Fibroblast of skin of abdomen (primary cell): ENCODE measurements at places on chromosomes 5 and 9.
A peak's percentile ranks its signal among the peaks of the same experiment; 100 is the strongest.

DNA sequence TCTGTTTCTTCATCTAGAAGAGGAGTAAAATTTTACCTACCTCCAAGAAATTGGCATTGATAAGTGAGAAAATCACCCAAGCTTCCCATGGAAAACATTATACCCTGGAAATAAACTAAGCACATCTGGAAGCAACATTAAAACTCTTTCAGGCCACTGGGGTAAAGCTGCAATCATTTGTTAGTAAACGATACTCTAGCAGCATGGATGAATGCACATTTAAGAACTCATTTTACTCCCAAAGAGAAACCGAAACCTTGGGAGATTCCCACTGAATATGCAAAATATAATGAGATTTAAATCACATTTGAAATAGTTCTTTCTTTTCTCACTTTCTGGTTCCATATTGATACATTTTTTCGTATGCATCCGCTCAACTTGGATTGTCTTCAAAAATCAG is 467.5 kb downstream of the EFNA5 start:
- no peak for DNase-seq

- no peak for DNase-seq
Measured at GRCh38 chr5:97044052-97044451, 98.4 kb downstream of the LIX1 start.

- DNase-seq = no peak
Measured at GRCh38 chr9:112261133-112261532, 72.3 kb downstream of the PTBP3 start.

- no peak for DNase-seq
Measured at GRCh38 chr9:106896695-106897094, 33.7 kb downstream of the ZNF462 start.

DNA sequence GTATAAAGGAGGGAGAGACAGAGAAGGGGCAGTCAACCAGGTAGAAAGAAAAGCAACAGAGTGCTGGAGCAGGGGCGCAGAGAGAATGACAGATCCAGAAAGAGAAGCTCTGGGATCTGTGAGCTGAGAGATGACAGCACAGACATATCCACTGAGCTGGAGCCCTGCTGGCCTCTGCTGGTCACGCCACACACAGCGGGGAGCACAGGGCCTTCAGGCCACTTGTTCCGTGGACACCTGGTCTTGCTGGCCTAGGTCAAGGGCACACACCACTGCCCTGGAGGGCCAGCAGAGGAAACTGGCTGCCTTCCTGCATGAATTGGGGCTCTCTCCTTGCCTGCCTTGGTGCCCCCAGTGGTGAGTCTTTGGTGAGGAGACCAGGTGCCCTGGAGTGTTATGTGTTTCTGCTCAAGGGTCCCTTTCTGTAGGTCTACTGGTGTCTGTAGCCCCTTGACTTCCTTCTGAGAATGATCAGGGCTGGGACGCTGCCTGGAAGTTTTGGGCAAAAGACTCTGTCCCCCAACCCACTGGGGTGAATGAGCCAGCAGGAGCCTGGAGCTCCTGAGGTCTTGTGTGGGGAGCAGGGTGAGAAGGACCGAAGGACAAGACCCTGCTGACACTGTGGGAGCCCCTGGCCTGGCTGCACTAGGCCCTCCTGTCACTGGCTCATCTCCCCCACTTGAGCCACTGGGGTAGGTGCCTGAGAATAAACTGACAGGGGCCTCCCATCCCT is 59.2 kb upstream of the ADAMTS2 start:
- peak; percentile 8 for DNase-seq

DNA sequence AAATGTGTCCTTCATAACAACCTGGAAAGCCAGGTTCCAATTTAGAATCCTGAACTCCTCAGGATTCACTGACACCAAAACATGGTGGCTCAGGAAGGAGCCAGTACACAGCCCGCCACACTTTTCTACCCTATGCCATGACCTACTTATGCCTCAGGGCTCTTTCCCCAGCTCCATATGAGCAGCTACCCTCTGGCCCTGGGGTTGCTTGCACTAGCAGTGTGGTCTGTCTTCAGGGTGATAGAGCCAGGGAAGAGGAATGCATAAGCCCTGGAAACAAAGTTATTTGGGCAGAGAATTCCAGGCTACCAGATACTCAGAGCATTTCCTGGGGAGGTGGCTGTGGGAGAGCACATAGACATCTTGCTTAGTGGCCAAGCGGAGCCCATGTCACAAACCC is 15.0 kb upstream of the ECM2 start:
- no peak for DNase-seq

- DNase-seq = no peak
Measured at GRCh38 chr9:127809540-127810377, 7.1 kb downstream of the FPGS start.

GRCh38 chr9:10032166-10032565 is 580.6 kb downstream of the PTPRD start:
- no peak for DNase-seq

DNA sequence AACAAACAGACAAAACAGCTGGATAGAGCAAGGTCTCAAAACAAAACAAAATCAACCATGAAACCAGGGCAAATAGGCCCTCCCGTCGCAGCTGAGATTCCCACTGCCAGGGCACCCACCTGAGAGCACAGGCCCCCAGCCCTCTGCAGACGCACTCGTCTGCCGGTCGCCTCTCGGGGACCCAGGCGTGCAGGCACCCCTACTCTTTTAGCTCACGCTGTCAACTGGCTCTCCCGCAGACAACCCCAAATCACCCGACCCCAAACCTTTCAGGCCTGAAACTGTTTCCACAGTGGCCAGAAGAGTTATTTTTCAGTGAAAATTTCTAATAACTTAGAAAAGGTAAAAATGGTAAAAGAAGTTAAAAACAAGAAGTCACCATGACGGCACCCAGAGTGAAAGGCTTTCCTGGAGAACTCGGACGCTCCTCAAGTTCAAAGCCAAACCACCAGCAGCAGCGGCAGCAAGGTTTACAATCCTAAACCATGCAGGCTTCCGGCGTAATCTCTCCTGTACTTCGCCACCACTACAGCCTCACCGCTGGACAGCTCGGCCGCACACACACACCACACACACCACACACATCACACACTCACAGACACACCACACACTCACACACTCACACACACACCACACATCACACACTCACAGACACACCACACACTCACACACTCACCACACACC is 1.9 kb upstream of the UBE2QL1 start:
- DNase-seq = peak; percentile 20

DNA sequence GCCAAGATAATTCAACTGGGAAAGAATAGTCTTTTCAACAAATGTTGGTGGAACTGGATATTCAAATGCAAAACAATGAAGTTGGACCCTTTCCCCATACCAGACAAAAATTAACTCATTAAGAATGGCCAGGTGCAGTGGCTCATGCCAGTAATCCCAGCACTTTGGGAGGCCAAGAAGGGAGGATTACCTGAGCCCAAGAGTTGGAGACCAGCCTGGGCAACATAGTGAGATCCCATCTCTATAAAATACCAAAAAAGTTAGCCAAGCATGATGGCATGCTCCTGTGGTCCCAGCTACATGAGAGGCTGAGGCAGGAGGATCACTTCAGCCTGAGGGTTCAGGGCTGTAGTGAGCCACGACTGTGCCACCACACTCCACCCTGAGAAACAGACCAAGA is 24.2 kb downstream of the SERINC5 start:
- DNase-seq = no peak

- no peak for DNase-seq
Measured at GRCh38 chr5:23614422-23614821, 107.0 kb downstream of the PRDM9 start.

DNA sequence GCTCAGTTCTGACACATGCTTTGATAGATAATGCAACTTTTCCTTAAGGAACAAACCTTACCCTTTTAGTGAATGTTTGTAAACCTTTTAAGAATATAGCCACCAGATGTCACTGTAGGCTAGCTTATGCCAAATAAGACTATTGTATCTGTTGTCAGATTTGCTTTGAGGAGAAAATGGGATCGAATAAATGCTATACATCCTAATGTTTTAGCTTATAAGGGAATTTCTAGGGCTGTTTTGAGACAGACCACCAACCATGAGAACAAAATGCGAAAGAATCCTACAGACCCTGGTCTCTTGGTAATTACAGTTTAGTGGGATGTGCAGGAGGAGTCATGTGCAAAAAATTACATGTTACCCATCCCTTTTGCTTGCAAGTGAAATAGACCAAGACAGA is 127.6 kb upstream of the NMUR2 start:
- DNase-seq = peak; percentile 62
